Stimulated activated CD4-positive, alpha-beta T cell treated with anti-CD3 and anti-CD28 coated beads, Interleukin-15, amount 100 ng/mL, for 48 hours (primary cell): ENCODE measurements at places on chromosomes 11 and 22.

DNA sequence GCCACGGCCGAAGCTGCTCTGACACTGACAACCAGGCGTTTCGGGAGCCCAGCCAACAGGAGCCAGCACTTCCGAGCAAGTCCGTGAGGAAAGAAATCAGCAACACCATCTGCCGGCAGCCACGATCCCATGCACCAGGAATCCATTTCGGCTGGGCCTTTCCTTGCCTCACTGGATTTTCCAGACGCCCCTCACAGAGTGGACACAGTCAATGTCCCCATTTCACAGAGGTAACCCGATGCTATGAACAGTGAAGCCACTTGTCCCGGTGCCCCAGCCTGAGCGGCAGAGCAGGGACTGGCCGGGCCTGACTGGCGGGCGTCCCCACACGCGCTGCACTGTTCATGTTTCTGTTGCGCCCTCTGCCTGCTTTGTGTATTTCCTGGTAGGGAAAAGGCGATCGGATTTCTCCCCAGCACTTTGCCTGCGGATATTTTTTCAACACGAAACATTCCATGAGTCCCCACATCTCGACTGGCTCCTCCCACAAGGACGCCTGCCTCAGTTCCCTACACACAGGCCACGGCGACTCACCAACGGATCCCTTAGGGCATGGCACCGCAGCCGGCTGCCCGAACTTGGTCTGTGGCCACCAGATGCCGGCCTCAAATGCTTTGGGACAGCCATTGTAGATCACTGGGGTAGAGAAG is 55.3 kb downstream of the TRMU start:
- no peak for DNase-seq

DNA sequence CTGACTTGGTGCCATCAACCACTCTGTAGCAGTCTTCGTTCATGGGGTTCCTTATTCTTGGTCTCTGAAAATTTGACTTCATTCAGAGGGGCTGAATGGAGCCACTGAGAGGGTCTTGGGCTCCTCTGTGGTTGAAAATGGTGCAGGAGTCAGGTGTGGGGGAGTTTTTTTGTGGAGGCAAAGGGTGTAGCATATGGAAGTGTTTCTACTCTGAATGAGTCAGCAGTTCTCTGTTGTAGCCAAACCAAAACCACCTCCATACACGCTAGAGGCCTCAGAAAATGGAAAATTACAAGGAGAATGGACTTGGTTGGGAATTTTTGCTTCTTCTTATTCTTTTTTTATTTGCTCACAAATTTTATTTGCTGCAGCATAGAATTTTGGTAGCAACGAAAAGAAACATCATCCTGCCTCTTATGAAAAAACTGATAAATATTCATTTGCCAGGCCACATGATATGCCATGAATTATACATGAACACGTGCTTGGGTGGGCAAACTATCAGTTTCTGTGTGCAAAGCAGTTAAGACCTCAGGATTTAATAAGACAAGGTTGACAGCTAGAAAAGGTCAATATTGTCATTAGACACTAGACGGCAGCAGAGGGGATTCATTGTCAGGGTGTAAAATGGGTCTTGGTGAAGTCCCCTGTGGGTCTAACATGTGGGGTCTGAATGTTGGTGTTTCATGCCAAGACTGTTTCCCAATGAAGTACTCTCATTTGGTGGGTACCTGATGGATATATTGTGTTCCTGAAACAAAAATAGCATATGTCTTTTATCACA is 111.7 kb downstream of the MYO18B start:
- no peak for DNase-seq

DNA sequence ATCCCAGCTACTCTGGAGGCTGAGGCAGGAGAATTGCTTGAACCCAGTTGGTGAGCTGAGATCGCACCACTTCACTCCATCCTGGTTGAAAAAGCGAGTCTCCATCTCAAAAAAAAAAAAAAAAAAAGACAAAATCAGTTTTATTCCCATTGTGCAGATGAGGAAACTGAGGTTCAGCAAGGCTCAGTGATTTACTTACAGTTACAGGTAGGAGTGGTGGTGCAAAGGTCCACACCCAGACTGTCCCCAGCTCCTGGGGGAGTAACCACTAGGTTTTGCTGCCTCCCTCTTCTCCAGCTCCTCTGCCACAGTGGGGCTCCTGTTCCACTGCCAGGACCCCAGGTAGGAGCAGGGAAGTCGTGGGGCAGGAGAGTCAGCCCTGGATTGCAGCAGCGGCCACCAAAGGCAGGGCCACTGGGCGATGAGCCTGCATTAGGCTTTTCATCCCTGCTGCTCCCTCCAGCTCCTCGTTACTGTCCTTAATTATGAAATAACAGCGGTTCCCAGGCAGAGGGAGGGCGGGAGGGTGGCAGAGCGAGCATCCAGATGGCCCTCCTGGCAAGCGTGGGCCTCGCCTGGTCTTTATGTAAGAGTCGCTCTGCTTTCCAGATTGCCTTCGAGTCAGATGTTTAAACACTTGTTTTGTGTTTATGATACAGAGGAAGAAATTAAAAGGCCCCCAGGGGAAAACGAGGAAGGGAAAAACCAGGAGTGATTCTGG is 15.5 kb upstream of the RASD2 start:
- DNase-seq = no peak

DNA sequence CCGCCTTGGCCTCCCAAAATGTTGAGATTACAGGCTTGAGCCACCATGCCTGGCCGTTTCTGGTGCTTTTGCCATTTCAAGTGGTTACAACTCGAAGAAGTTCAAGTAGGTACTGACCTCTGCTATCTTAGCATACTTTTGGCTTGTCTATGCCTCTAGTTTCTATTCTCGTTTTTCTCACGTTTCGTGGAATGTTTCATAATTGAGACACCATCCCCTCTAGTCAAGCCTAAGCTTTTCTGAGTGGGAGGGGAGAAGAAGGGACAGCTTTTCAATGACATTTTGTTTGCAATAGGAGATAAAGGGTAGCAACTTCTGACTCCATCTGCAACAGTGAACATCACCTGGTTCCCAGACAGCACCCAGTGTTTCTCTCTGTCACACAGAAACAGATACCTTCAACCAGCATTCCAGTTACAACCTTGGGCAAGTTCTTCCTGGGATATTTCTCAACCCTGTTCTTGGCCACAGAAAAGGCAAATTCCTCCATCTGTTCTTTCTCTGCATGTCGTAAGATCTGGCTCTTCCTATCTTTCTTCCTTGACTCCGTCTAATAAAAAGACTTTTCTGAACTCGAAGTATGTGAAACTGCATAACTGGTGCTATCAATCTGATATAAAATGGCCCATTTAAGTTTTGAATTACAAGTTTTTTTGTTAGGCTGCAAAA is 25.5 kb downstream of the DDI1 start:
- DNase-seq = no peak

- DNase-seq = no peak
Measured at GRCh38 chr11:115884800-115885534, 380.8 kb upstream of the CADM1 start.

GRCh38 chr11:85277693-85278092 is 349.5 kb downstream of the DLG2 start:
- DNase-seq = no peak

- DNase-seq = no peak
Measured at GRCh38 chr11:1751531-1751921, 1.1 kb upstream of the IFITM10 start.

GRCh38 chr11:60769811-60770210 is 13.1 kb downstream of the MS4A15 start:
- DNase-seq = no peak

- no peak for DNase-seq
Measured at GRCh38 chr11:68756171-68756766, 4.9 kb upstream of the TESMIN start.

DNA sequence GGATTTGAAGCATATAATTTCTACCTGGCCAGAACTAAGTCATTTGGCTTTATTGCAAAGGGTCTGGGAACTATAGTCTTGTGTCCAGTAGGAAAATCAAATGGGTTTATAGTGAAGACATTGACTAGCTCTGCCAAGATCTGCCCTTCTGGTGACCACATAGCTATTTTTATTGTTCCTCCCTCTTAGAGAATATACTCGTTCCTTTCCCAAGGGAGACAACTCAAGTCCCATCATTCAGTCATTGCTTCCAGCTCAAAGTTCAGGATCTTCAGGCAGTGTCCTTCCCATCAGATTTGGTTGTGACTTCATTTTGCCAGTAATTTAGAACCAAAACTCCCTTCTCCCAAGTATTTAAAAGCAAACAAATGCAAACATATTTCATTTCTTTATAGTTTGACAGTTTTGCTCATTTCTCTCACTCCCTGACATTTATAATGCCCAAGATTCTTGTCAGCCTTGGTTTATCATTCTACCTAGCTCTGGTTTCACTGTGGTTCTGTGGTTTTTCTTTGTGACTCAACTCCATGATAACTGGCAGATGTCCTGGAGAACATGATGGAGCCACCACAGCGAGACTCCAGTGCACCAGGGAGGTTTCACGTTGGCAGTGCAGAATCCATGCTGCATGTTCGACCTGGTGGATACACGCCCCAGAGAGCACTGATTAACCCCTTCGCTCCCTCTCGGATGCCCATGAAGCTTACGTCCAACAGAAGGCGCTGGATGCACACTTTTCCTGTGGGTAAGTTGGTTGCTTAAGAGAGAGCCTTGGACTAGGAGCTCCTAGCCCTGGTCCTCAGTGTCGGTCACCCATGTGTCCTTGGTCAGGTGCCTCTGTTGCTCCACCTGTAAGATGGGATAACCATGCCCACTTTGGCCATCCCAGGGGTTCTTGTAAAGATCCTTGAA is 64.9 kb downstream of the DEPDC5 start:
- peak; percentile 25 for DNase-seq

- DNase-seq = no peak
Measured at GRCh38 chr22:17964643-17965042, 59.7 kb downstream of the MICAL3 start.

- DNase-seq = no peak
Measured at GRCh38 chr11:126487711-126488110, 132.2 kb downstream of the ST3GAL4 start.

DNA sequence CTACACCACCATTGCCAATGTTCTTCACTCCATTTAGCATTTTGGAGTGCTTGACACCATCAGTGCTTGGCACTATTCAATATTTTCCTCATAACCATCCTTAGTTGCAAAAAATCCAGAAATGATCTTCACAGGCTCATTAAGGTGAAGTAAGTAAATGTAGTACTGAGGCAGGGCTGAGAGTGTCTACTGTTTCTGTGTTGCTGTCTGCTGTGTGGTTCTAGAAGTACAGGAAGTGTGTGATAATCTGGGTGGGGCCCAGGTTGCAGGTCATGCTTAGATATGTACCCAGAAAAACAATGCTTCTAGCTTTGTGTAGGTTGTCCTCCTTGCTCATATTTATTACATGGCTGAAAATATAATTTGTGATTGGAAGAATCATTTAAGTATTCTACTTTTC is 411.8 kb upstream of the CCDC179 start:
- no peak for DNase-seq

DNA sequence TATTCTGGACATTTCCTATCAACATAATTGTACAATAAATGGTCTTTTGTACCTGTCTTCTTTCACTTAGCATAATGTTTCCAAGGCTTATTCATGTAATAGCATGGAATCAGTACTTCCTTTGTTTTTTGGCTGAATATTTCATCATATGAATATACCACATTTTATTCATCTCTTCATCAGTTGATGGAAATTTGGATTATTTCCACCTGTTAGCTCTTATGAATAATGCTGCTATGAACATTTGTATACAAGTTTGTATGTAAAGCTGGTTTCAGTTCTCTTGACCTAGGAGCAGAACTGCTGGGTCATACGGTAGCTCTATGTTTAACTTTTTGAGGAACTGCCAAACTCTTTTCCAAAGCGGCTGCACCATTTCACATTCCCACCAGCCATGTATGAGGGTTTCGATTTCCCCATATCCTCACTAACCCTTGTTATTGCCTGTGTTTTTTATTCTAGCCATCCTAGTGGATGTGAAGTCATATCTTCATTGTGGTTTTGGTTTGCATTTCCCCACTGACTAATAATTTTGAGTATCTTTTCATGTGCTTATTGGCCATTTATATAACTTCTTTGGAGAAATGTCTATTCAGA is 20.9 kb downstream of the EXT2 start:
- DNase-seq = no peak

GRCh38 chr11:125394296-125394695 is 101.8 kb downstream of the FEZ1 start:
- DNase-seq = no peak

- DNase-seq = no peak
Measured at GRCh38 chr11:92523611-92524010, 299.0 kb downstream of the FAT3 start.

DNA sequence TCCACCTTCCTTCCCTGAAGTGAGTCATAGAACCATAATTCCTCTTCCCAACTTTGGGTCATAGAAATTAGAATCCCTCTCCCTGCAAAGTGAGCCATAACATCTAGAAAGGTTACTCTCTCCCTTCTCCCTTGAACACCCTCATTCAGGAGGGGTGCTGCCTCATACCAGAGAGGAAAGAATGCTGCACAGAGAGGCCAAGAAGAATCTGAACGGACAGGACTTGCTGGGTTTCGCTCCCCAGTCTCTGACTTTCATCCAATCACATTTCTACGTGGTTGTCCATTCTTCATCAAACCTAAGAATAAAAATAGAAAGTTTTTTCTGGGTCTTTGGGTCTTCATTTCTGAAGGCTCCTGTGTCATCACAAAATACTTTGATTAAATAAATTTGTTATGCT is 31.0 kb upstream of the BIRC3 start:
- DNase-seq = no peak

DNA sequence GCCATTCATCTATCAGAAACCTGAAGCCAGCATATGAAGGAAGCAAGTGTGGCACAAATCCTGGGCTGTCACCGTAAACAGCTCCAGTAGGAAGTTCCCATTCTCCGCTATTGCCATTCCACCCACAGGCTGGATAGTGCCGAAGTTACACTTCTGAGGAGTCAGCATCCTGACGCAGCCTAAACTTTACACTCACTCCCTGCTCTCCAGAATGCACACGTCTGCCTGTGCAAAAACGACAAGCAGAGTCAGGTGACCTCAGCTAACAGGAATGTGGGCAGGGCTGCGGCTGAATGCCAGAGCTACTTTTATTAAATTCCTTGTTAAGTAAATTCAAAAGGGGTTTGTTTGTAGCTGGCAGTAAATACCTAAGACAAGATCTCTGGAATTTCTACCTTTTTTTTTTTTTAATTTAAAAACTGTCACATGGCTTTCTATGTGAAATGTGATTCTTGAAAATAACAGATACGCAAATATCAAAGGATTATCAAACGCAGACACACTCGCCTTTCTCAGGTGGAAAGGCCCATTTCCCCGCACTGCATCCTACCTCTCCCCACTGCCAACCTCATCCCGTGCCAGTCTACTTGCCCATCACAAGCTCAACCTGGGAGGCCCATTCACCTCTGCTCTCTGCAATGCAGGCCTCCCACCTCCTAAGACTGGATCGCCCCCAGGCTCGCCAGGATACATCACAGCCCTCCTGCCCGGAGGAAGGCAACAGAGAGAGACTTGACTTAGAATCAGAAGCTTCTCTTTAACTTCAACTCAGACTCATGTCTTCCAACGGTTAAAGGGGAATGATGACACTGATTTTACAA is 33.5 kb downstream of the NFRKB start:
- DNase-seq = no peak
